RPMI7951 (cell line): ENCODE measurements at places on chromosomes 11 and 22. TPM values are rescaled to one million over a fixed set of nuclear protein-coding genes. Genes with fewer than 3 reads are reported as not detected.

MAPK11 gene
- 1.8 TPM in 2 replicates for total RNA-seq

KRTAP5-7 gene
- not detected in 2 replicates for total RNA-seq

TPBGL gene
- total RNA-seq = not detected in 2 replicates

VPREB1 gene
- not detected in 2 replicates for total RNA-seq

KLHL22 gene
- 7.0 and 7.4 TPM in 2 replicates for total RNA-seq

FOSL1 gene
- total RNA-seq = 158 and 232 TPM in 2 replicates

HSPB2 gene
- not detected in 2 replicates for total RNA-seq

OR4D5 gene
- total RNA-seq = not detected in 2 replicates

CCDC116 gene
- 0.10 and 0.36 TPM in 2 replicates for total RNA-seq

SCT gene
- not detected in 2 replicates for total RNA-seq

POTEH gene
- 0.24 and 0.29 TPM in 2 replicates for total RNA-seq

PLAAT2 gene
- not detected in 2 replicates for total RNA-seq

MRGPRX4 gene
- total RNA-seq = not detected in 2 replicates

OR8G1 gene
- total RNA-seq = not detected in 2 replicates

ACRV1 gene
- 0.59 TPM in 1 of 2 replicates, not detected in the other for total RNA-seq
